SJSA1 (cell line): ENCODE measurements at places on chromosomes 3 and 15.

GRCh38 chr15:90336705-90337141 lies 15.4 kb upstream of the ZNF774 start:
- peak; percentile 75 for DNase-seq

DNA sequence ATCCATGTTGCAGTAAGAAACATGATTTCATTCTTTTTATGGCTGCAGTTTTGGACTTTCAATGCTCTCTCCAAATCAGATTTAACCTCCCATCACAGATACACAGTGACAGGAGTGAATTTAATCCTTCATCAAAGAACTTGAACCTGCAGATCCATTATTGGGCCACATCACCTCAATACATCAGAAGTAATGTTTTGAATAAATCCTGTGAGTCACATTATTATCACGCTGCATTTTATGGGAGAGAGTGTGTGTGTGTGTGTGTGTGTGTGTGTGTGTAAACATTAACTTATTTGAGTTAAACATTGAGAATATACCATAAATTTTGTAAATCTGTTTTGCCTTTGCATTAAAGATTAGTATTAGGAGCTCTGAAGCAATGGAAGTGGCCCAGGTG lies 316.7 kb downstream of the FOXP1 start:
- no peak for DNase-seq

DNA sequence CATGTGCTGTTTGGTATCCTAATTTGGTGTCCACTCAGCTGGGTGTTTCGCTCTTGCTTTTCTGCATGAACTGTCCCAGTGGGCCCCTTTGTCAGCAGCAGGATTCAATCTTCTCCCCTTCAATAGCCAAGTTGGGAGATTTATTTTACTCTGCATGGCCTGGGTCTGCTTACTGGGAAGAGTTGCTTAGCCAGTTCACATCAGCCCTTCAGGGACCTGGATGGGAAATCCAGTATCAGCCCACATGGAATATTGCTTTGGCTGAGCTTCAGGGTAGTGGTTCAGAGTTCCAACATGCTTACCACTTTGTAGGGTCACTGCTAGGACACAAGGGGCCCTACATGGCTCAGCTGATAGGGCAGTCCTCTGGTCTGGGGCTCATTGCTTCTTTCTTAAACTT lies 93.0 kb upstream of the BOC start:
- DNase-seq, result no peak

DNA sequence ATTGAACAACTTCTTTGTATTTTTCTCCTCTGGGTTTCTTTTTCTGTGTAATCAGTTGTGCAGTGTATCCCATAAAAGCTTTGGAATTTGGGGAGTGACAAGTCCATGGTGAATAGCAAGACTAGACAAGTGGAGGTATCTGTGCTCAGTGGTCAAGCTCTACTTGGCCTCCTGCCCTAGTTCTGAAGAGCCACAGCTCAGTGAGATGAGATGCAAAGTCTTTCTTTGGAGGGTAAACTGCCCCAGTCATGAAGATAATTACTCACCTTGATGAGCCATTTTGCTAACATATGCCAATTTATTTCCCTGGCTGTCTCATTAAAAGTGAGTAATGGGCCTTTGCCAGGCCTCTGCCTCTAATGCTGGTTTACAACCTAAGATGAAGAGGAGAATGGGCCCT lies 271.2 kb upstream of the TRIM42 start:
- no peak for DNase-seq

GRCh38 chr3:63245726-63246241 lies 32.3 kb upstream of the SYNPR start:
- DNase-seq, result no peak

DNA sequence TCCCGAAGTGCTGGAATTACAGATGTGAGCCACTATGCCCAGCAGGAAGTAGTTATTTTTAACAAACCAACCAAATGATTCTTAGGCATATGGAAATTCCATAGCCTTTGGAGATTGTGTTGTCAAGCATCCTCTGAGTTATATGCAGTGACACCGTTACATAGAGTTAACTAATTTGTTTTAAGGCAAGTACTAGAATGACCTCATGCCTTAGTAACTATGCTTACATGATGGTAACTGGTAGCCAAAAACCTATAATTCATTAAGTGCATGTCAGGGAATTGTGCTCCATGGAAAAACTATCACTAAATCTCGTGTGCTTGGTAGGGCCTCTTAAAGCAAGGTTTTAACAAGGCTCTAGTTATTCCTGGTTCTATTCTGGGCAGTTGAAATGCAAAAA lies 392.8 kb downstream of the TUSC7 start:
- DNase-seq, result no peak

DNA sequence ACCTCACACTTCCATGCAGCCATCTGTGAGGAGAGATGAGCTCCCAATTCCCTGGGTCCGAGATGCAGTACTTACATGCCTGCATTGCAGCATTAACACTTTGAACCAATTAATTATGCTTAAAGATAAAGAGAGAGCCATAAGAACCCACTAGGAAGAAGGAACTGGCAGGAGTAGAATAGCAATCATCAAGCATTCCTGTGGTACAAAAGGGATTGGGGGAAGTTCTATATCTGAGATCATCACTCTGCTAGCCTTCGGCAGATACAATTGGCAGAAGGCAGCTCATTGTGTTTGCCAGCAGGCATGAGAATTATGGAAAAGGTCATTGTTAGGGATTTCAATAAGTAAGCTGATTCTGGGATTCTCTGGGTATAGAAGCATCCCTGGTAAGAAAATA lies 891.4 kb downstream of the NTRK3 start:
- peak; percentile 67 for DNase-seq

DNA sequence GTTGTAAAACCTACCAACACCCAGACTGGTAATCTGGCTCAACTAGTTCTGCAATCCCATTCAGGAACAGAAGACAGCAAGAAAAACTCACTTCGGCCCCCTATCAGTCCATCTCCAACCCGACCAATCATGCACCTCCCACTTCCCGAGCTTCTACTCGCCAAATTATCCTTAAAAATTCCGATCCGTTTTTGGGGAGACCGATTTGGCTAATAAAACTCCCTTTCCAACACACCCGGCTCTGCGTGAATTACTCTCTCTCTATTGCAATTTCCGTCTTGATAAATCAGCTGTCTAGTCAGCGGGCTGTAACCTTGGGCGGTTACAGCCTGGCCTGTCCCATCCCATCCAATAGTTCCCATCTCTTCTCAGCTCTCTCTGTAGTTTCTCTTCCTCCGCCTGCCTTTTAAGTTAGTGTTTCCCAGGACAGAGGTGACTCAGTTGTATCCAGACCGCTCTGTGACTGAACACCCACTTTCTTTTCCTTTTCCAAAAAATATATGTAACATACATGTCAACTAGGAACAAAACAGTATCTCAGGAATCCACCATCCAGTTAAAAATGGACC lies 780 bp upstream of the ACAD9 start:
- DNase-seq, result no peak

DNA sequence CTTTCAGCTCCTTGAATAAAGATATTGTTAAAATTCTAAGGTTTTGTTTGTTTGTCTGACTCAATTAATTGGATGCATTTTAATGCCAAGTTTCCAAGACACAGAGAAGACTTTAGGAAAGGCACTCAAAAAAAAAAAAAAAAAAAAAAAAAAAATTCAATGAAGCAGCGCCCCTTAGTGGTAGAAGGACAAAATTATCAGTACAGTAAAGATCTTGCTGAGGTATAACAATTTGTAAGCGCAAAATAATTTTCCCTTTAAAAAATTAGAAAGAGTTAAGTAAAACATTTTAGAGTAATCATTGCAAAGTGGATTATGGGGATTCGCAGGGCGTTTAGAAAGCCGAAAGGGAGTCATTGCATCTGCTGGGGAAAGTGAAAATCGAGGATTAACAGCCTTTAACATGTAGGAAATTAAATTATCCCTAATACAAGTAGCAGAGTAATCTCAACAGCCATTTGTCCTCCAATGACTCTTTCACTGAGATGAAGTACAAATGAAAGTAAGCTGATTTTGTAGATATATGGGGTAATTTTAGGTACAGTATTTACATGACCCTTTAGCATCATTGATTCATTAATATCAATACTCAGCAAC lies 5.8 kb upstream of the DIS3L start:
- peak; percentile 50 for DNase-seq

GRCh38 chr3:117106396-117106795 lies 396.8 kb downstream of the TUSC7 start:
- no peak for DNase-seq

DNA sequence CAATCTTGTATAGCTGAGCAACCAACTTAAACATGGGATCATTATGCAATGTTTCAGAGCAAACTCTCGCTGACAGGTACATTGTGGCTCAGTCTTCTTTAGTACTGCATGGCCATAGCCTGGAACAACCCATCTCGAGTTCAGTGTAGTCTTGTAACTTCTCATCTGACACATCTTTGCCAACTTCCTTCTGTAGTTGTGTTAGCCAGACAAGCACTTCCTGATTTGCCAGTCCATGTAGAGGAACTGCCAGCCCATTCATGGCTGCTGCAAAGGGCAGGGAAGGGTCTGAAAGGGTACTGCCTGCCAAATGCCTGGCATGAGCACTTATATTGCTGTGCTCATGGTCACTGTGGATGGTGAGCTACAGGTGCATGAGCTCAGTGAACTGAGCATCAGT lies 49.2 kb upstream of the CCDC54 start:
- no peak for DNase-seq

- no peak for DNase-seq
Measured at GRCh38 chr3:170572665-170573253, 13.1 kb downstream of the SLC7A14 start.

DNA sequence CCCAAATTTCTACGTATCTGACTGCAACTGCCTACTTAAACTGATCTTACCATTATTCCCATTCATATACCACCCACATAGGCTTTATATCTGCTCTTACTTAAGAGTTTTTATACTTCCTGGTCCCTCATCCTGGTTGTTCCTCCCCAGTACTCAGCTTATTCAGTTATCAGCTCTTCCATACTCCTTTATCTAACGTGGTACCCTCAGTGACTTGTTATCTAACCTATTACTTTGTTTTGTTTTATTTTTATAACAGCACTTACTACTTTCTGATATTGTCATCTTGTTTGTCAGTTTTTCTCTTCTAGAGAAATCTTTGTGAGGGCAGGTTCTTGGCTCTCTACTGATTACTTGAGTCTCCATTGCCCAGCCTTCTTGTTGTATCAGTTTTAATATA lies 100.6 kb downstream of the ZNF609 start:
- no peak for DNase-seq

DNA sequence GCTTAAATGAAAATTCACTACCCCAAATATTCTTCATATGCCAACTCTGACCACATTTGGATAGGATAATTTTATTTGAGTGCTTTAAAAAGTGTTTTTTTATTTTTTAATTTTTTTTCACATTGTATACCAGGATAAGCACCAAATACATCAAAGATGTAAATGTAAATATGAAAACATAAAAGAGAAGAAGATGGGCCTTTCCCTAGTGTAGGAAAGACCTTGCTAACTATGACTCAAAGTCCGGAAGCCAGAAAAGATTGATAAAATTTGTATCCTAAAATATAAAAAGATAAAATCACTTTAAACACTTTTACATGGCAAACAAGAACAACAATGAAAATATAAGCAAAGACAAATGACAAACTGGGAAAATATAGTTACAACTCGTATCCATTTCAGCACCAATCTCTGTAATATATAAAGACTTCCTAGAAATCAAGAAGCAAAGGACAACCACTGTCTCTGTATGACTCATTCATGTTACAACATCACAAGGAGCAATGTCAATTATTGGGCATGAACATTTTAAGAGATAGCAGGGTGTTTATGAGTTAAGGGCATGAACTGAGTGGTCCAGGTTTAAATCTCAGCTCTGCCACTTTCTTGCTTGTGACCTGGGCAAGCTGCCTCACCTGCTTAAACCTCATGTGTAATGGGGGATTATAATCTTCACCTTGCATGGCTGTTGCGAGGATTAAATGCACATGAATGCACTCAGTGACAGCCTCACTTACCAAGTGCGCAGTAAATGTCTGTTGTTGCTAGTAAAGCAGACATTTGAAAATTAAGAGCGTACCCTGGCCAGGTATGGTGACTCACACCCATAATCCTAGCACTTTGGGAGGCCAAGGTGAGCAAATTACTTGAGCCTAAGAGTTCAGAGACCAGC lies 25.3 kb upstream of the ARHGEF3 start:
- no peak for DNase-seq

- DNase-seq, result no peak
Measured at GRCh38 chr3:37725842-37726241, 135.8 kb upstream of the CTDSPL start.

GRCh38 chr3:100978011-100978659 lies 15.1 kb downstream of the ABI3BP start:
- no peak for DNase-seq

- peak; percentile 32 for DNase-seq
Measured at GRCh38 chr15:96115642-96116041, 214.9 kb upstream of the NR2F2 start.

DNA sequence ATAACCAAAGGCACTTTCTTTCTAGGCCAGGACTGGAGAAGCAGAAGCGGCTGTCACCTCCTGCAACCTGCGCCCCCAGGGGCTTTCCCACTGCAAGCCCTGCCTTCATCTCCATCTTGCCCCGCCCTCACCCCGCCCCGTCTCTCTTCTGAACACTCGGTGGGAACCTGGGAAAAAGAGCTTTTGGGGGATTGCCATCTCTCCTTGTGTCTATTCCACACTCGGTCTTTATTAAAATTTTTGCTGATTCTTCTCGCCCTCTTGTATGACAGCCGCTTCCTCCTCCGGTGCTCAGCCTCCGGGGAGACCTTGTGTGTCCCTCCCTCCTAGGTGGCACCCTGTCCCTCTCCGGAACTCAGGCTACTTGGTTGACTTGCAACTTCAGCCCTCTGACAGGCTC lies 41.9 kb upstream of the SPESP1 start:
- DNase-seq, result no peak

DNA sequence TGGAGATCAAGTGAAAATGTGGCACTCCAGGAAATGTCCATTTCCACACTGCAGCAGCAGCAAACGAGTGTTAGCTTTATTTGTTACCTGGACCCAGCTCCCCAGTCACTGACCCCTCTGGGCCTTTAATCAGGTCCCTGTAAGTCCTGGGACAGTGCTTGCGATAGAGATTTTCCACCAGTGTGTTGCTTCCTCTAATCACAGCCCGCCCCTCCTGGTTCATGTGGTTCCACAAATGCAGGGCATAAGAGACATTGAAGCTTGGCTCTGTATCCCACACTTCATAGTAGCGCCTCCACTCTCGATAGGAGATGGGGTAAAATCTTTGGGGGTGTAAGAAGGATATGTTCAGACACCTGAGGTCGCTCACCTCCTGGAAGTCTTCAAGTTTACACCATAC lies 8.0 kb downstream of the A4GNT start:
- DNase-seq, result peak; percentile 16

- no peak for DNase-seq
Measured at GRCh38 chr15:68424754-68425390, 7.1 kb downstream of the ITGA11 start.

- DNase-seq, result peak; percentile 53
Measured at GRCh38 chr3:45043728-45044299, 17.7 kb downstream of the CLEC3B start.

DNA sequence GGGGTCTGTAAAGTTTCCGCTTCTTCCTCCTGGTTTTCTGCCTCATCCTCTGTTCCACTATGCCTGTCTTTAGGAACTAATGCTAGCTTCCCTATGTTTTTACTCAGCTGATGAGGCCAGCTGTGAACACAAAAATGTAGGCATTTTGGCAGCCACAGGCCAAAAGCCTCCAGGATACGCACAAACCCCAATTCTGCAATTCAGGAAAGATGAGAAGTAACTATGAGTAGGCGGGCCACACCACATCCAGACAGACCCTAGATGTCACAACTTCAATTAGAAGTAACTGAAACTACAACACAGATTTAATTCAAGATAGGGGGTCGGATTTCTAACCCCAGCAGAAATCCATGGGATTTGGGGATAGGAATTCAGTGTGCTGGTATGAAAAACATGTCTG lies 11.9 kb downstream of the CA12 start:
- no peak for DNase-seq

- DNase-seq, result no peak
Measured at GRCh38 chr3:102225407-102226132, 209.2 kb upstream of the ZPLD1 start.
